ENCODE measurements at places on chromosomes 5 and 9.

GRCh38 chr5:78320401-78320800, 25.9 kb upstream of the AP3B1 start:
- peak; percentile 14 for DNase-seq

DNA sequence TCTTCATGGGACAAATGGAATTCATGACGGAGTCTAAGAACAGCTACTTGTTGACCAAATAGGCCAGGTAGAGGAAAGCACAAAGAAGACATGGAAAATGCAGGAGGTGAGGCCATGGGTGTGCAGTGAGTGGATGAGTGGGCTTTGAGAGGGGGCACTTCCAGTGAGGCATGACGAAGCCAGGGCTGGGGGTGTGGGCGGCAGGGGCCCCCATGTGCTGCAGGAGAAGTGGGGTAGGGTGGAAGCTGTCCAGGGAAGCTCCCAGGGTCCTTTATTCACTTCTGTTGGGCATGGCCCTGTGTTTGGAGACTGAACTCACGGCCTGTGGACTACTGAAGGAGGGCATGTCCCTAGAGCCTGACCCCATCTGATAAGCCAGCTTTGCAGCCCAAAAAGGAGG, 127.6 kb upstream of the SLC25A48 start:
- DNase-seq: no peak

DNA sequence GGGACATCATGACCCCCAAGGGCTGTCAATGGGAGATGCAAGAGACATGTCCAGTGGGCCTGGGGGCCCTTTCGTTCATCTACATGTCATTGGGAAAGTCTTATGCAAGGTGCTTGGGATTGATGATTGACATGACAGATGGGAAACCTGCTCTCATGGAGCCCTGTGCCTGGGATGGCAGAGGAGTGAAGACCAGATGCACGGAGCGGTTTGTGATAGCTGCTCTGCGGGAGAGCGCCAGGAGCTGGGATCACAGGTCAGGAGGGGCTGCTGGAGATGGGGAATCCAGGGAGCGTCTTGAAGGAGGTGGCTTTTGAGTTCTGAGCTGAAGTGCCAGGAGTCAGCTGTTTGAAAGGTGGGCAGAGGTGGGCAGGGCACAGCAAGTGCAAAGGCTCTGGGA, 104.3 kb downstream of the FGF18 start:
- DNase-seq: no peak

GRCh38 chr9:88873635-88874034, 117.6 kb upstream of the S1PR3 start:
- no peak for DNase-seq

DNA sequence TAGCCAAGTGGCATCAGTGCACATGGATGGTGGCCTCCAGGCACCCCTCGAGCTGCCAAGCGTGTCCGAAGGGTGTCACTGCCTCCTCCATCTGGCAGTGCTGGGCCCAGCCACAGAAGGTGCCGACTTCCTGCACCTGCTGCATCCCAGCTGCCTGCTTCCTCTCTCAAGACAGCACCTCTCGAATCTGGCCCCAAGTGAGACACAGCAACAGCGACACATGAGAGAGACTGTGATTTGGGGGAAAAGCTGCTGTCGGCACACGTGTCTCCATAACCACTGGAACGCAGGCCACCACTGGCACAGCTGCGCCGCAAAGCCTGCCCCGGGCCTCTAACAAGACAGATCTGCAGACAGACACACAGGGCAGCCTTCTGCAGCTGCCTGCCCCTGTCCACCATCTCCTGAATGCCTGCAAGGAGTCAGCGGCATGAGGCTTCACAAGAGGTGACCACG, 8.8 kb downstream of the CLPTM1L start:
- no peak for DNase-seq

DNA sequence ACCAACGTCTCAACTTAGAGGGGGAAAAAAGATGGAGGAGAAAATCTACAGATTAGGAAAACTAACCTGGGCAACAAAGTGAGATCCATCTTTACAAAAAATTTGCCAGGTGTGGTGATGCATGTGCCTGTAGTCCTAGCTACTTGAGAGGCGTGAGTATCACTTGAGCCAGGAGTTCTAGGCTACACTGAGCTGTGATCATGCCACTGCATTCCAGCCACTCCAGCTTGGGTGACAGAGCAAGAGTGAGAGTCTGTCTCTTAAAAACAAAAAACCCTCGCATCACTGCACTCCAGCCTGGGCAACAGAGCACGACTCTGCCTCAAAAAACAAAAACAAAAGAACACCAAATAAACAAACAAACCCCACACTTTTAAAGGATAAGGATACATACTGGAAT, 98.1 kb upstream of the NR5A1 start:
- DNase-seq: no peak

DNA sequence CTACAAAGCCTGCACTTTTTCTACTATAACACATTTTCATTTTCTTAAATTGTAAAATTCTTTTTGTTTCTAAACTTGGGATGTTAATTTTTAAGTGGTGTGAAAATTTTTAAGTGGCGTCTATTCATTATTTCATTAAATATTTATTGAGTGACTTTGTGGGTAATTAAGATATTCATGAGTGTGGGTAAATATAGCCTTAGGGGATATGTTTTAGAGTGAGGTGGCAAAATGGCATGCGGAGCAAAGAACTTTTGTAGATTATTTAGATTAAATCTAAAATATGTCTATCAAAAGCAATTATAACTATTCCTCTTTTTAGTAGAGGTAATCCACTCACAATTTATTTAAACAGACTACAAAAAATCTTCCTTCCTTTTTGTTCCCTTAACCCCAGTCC, 188.4 kb downstream of the PCSK1 start:
- no peak for DNase-seq

DNA sequence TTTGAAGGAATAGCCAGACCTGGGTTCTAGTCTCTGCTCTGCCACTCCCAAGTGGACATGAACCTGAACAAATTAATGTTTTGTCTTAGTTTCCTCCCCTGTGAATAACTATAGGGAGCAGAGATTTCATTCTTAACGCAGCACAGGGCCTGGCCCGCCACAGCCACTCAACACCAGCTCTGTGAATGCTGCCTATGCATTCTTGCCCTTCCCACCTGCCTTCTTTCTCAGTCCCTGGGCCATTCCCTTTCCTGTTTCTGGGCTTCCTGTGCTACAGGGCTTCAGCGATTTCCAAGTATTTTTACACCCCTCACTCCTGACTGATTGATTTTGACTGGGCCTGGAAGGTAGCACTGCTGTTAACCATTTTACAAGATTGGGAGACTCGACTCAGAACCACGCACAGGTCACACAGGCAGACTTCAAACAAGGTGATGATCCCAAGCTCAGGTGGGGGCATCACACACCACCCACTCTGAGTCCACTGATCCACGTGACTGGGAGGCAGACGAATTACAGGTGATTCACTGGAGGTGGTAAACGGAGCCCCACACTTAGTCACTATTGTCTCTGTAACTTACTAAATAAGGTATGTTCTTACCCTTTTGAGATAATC, 21.4 kb downstream of the PTPN3 start:
- DNase-seq: no peak

DNA sequence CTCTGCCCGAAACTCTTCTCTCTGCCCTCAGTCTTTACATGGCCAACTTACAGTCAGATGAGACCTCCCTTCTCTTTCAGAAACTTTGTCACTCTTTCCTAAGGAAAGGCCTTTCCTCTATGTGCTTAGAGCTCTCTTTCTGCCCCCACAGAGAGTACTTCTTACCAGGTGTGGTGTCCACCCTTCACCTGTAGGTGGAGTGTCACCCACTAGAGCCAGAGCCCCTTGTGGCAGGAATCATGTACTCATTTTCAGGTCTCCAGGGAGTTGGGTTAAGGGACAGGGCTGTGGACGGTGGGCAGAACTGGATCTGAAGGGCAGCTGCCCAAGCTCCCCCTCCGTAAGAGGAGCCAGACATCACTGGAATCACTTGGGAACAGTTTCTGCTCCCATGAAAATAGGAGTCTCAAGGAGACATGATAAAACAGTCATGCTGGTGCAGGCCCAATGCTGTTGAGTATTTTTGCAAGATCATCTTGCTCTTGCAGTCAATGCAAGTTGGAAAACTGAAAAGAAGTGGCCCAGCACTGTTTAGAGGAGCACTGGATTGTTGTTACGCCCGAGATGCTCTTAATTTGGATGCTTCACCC, 436.7 kb downstream of the ZSWIM6 start:
- no peak for DNase-seq

Data from CD4-positive, alpha-beta T cell treated with Interleukin-15 for 4 hours (primary cell).